ENCODE measurements at places on chromosomes 2 and 18. TPM values are rescaled to one million over a fixed set of nuclear protein-coding genes. Genes with fewer than 3 reads are reported as not detected.
A peak's percentile ranks its signal among the peaks of the same experiment; 100 is the strongest.

GRCh38 chr2:132564065-132564464 lies 105.9 kb downstream of the LYPD1 start:
- no peaks in the 10 kb centered on the region for H3K36me3 ChIP-seq
- no peak overlapping the region for H3K4me3 ChIP-seq
- H3K27me3 ChIP-seq = peaks cover 3% of the 10 kb centered on the region
- H3K4me1 ChIP-seq = no peaks in the 10 kb centered on the region

GRCh38 chr2:74416778-74417177 lies 4.6 kb downstream of the C2orf81 start:
- peaks cover 19% of the 10 kb centered on the region for H3K27me3 ChIP-seq
- no peak overlapping the region for H3K27ac ChIP-seq
- H3K4me3 ChIP-seq = no peak overlapping the region
- H3K36me3 ChIP-seq = no peaks in the 10 kb centered on the region

GRCh38 chr18:5481621-5482020 lies 62.2 kb downstream of the EPB41L3 start:
- no peak overlapping the region for H3K4me3 ChIP-seq
- H3K27me3 ChIP-seq = no peaks in the 10 kb centered on the region
- DNase-seq = no peak
- H3K36me3 ChIP-seq = peaks cover 18% of the 10 kb centered on the region
- H3K27ac ChIP-seq = no peak overlapping the region

GRCh38 chr2:240600451-240600961 lies 14.0 kb downstream of the CAPN10 start:
- H3K27me3 ChIP-seq = no peaks in the 10 kb centered on the region
- H3K36me3 ChIP-seq = peaks cover 68% of the 10 kb centered on the region
- DNase-seq = no peak
- H3K27ac ChIP-seq = no peak overlapping the region

GRCh38 chr2:222436040-222436413 lies 11.7 kb downstream of the SGPP2 start:
- no peaks in the 10 kb centered on the region for H3K4me1 ChIP-seq
- H3K27me3 ChIP-seq = no peaks in the 10 kb centered on the region
- no peaks in the 10 kb centered on the region for H3K36me3 ChIP-seq

Gene ABCG8
- polyA plus RNA-seq = not detected

DNA sequence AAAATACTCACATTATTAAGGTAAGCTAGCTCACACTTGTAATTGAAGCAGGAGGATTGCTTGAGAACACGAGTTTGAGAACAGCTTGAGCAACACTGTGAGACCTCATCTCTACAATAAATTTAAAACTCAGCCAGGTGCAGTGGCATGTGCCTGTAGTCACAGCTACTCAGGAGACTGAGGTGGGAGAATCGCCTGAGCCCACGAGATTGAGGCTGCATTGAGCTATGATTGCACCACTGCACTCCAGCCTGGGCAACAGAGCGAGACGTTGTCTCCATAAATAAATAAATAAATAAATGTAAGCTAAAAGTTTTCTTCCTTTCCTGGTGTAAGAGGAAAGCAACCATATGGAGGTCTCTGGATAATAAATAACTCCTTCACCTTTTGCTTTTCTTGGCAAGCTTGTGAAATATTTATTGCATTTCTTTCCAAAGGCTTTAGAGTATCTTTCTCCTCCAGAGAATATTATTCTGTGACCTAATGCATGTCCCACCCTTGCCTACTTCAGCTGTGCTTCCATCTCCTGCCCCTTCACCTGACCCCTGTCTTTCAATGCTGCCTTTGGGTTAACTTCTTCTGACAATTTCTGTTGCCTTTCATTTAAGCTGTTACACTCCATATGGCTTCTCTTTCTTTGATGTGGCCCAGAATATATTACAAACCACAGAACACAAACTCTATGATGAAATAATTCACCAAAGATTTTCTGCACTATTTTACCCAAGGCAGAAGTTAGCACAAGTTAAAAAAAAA lies 280.7 kb upstream of the RND3 start:
- no peak for DNase-seq
- no peaks in the 10 kb centered on the region for H3K36me3 ChIP-seq
- no peak overlapping the region for H3K4me3 ChIP-seq
- no peaks in the 10 kb centered on the region for H3K27me3 ChIP-seq
- no peaks in the 10 kb centered on the region for H3K4me1 ChIP-seq

Gene HES6
- 2.8 TPM for polyA plus RNA-seq

GRCh38 chr2:176544991-176545956 lies 276.0 kb downstream of the MTX2 start:
- no peaks in the 10 kb centered on the region for H3K36me3 ChIP-seq
- no peak overlapping the region for H3K27ac ChIP-seq
- peaks cover 19% of the 10 kb centered on the region for H3K27me3 ChIP-seq
- no peak overlapping the region for H3K4me3 ChIP-seq

GRCh38 chr2:98796775-98797544 lies 66.0 kb upstream of the MGAT4A start:
- peaks cover 12% of the 10 kb centered on the region for H3K4me1 ChIP-seq
- H3K36me3 ChIP-seq = no peaks in the 10 kb centered on the region
- no peak overlapping the region for H3K27ac ChIP-seq
- H3K27me3 ChIP-seq = no peaks in the 10 kb centered on the region

Gene GBX2
- polyA plus RNA-seq = not detected

DNA sequence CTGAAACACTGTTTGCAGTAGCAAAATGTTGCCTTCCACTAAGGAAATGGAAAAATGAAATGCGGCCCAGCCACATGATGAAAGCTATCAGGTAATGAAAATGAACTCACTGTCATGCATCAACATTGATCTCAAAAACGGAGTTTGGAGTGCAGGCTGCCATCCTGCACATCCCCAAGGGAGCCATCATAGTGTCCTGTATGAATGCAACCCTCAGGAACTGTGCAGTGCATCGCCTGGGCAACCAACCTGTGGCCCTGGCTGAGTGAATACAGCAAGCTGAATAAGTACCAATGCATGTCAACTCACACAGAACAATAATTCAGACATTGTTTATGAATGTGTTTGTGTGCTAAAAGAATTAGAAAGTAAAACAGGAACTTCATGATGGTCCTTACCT lies 23.1 kb upstream of the TXNDC2 start:
- no peak for DNase-seq
- peaks cover 63% of the 10 kb centered on the region for H3K36me3 ChIP-seq
- peaks cover 12% of the 10 kb centered on the region for H3K4me1 ChIP-seq
- H3K27me3 ChIP-seq = no peaks in the 10 kb centered on the region
- H3K27ac ChIP-seq = no peak overlapping the region

- no peaks in the 10 kb centered on the region for H3K27me3 ChIP-seq
- H3K36me3 ChIP-seq = no peaks in the 10 kb centered on the region
- peak; percentile 92 for DNase-seq
- peak overlapping the region; percentile 44 for H3K4me3 ChIP-seq
Measured at GRCh38 chr18:3037423-3037915, 24.5 kb upstream of the LPIN2 start.

- no peaks in the 10 kb centered on the region for H3K36me3 ChIP-seq
- DNase-seq = no peak
- H3K4me1 ChIP-seq = no peaks in the 10 kb centered on the region
Measured at GRCh38 chr2:128590309-128591021, 271.8 kb upstream of the HS6ST1 start.

Gene NIFK
- 32.6 TPM for polyA plus RNA-seq

DNA sequence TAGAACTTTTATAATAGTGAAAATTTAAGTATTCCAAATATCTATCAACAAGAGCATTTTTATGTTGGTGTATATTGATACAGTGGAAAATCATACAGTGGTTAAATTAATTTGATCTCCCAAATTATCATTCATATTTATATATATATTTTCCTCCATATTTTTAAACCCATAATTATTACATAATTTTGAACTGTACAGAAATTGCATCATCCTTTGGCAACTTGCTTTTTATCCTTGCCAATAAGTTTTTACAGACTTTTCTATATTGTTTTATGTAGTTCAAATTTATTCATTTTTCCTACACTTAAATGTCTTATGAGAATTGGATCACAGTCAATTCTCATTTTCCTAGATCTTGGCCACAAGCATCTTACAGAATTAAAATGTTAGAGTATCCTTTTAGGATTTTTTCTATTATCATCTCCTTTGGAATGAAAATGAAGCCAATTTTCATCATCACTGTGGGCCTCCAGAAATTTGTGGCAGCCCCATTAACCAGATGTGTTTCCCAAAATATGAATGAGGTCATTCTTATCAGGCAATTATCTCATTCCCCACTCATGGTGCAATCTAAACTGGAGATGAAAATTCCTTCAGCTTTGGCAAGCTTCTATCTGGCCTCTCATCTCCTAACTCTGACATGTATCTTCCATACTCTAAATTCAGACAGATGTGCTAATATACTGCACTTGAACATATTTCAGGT lies 94.2 kb upstream of the DLGAP1 start:
- H3K4me1 ChIP-seq = no peaks in the 10 kb centered on the region
- no peaks in the 10 kb centered on the region for H3K27me3 ChIP-seq

DNA sequence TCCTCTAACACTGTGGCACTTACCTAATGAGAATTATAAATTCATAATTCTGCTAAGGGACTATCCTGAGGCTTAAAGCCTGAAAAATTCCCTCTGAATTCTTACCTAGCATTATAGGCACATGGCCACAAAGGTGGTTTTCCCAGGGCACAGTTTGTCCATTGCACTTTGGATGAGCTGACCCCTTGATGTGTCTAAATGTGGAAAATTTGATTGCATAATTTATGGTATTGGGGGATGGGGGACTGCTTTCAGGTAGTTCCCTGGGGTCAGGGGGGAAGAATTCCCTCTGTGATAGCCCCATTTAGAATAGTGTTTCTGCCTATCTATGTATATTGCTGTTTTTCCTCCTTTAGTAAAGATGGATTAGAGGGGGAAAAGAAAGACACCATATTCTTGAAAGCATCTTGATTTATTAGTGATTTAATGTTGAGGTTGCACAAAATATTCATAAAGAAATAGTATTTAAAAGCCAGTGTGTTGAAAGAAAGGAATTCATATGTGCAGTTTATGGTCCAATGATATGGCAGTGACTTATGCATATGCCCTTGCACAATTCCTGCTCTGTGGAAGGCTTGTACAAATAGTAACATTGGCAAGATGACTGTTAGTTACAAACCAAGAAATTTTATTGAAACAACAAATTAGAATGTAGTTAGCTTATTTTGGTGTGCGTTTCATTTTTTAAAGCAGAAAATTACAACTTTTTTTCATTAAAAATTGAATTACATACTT lies 8.7 kb upstream of the HTR2B start:
- H3K27ac ChIP-seq = no peak overlapping the region
- H3K36me3 ChIP-seq = peaks cover 4% of the 10 kb centered on the region
- no peak for DNase-seq

Gene HOXD10
- not detected for polyA plus RNA-seq

DNA sequence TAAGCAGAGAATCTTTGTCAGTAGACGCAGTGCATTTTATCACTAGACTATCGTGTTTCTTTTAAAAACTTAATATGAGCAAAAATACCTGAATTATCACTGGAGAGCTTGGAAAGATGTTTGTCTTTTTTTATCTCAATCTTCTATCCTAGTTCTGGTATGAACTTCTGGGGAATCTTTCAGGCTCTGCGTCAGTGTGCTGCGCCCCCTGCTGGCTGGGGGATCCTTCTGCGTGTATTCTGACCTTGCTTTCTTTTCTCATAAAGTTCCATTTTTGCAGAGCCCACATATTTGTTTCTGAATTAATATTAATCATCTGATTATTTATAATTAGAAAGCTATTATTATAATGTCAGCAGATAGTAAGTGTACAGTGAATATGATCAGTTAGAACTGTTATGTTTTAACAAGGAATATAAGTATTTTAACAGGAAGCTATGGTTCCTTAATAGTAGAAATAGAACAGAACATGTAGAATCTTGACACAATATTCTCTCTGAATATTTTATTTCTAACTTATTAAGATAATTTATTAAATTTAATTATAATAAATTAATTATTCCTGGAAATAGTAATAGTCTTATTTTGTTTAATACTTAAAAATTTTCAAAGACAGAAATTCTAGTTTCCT lies 945.0 kb upstream of the CRIM1 start:
- H3K4me1 ChIP-seq = no peaks in the 10 kb centered on the region
- H3K4me3 ChIP-seq = no peak overlapping the region
- H3K27me3 ChIP-seq = no peaks in the 10 kb centered on the region
- no peak for DNase-seq
- H3K27ac ChIP-seq = no peak overlapping the region
- H3K36me3 ChIP-seq = no peaks in the 10 kb centered on the region

GRCh38 chr2:60068755-60069154 lies 484.7 kb downstream of the BCL11A start:
- no peak overlapping the region for H3K27ac ChIP-seq
- no peak overlapping the region for H3K4me3 ChIP-seq
- no peaks in the 10 kb centered on the region for H3K27me3 ChIP-seq

- peaks cover 43% of the 10 kb centered on the region for H3K27me3 ChIP-seq
- peak; percentile 13 for DNase-seq
- H3K4me3 ChIP-seq = peak overlapping the region; percentile 81
- H3K27ac ChIP-seq = no peak overlapping the region
- H3K4me1 ChIP-seq = peaks cover 42% of the 10 kb centered on the region
Measured at GRCh38 chr2:12717191-12718014, 667 bp downstream of the TRIB2 start.

Gene GKN1
- polyA plus RNA-seq = not detected

DNA sequence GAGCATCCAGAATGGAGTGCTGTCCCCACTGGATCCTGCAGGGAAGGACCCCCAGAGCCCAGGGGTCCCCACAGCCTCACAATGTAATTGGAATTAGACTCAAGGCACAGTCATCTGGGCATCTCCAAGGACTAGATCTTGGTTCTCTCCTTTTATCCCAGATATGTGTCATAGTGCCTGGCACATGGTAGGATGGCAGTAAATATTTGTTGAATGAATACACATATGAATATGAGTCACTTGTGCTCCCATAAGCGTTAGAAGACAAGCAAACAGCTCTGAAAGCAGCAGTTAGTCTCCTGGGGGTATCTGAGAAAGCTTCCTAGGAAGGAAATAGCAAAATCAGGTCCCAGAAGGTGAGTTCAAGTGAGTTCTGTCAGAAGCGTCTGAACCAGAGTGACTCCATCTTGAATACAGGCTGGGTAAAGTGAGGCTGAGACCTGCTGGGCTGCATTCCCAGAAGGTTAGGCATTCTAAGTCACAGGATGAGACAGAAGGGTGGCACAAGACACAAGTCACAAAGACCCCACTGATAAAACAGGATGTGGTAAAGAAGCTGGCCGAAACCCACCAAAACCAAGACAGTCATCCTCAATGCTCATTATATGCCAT lies 234.1 kb upstream of the ID2 start:
- H3K27ac ChIP-seq = no peak overlapping the region
- H3K4me3 ChIP-seq = no peak overlapping the region
- H3K27me3 ChIP-seq = no peaks in the 10 kb centered on the region
- H3K36me3 ChIP-seq = no peaks in the 10 kb centered on the region
- H3K4me1 ChIP-seq = no peaks in the 10 kb centered on the region

Measured in CD14-positive monocyte (primary cell).